Activated T-cell treated with anti-CD3 and anti-CD28 coated beads, Interleukin-2, amount 50 U/mL, for 1 hour (primary cell): ENCODE measurements at places on chromosomes 1 and 21.

GRCh38 chr1:151871284-151872030 lies 17.9 kb upstream of the THEM5 start:
- DNase-seq: no peak

DNA sequence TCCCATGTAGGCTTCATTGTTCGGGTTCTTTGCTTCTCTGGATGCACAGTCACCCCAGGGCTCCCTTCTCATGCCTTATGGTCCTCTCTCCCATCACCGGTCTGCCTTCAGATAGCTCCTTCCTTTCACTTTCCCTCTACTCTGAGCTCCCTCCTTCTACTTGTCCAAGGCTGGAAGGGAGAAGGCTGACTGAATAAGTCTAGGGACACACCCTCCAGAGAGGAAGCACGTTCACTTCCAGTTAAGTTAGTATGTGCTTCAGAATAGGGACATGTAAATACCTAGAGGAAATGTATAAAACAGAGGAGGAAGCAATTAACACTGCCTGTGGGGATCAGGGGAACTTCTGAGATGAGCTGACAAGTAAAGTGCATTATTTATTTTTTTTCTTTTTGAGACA lies 23.5 kb downstream of the CXADR start:
- DNase-seq: no peak

- no peak for DNase-seq
Measured at GRCh38 chr1:82116105-82116504, 315.4 kb downstream of the ADGRL2 start.

DNA sequence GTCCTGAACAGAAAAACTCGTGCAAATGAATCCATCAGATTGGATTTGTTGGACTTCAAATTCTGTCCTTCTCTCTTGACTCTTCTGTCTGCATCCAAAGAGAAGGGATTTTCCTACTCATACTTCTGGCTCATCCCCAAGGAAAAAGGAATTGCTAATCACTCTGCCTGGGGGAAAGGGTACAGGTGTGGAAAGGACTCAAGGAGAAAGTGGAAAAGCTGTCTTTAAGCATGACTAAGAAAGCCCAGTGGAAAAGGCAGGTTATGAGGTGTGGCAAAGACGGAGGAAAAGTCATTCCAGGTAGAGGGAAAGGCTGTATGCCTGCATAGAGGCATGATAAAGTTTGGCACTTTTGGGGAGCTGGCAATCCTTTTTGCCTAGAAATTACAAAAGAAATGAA lies 43.4 kb downstream of the PTGS2 start:
- DNase-seq: no peak

DNA sequence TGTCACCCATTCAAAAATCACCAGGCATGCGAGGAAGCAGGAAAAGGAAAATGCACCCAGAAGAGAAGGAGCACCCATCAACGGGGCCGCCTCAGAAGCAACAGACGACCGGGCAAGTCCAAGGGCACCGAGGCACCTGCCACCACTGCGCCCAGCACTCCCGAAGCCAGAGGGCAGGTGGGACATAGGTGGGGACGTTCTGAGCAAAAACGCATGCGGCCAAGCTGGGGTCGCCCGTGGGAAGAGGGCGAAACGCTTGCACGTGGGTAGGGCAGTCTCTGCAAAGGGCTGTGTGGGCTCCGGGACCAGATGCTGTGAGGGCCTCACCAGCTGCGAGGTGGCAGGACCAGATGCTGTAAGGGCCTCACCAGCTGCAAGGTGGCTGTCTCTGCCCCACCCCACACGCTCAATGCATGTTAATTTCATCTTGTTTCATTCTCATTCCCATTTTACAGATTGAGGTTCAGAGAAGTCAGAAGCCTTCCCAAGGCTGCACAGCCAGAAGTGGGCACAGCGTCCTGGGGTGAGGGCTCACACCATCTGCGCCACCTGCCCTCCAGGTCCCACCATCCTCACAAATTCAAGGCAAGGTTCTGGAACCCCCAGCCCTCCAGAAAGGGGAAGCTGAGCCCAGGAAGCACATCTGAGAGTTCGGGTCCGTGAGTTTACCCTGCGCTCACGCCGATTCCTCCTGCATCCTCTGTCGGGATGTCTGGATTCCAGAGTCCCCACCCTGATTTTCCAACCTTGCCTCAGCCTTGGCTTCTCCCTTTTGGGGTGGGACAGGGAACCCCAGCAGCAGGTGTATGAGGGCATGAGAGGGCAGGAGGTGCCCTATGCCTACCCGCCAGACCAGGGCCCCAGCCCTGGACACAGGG lies 8.2 kb upstream of the SAMD11 start:
- DNase-seq: no peak

GRCh38 chr1:8152731-8153702 lies 126.9 kb upstream of the ERRFI1 start:
- peak; percentile 73 for DNase-seq

GRCh38 chr21:38645282-38645681 lies 147.0 kb upstream of the ERG start:
- no peak for DNase-seq

- DNase-seq: no peak
Measured at GRCh38 chr1:54335755-54336108, 70.5 kb downstream of the SSBP3 start.
